AG09309 (cell line): ENCODE measurements at places on chromosomes 7 and 10.

DNA sequence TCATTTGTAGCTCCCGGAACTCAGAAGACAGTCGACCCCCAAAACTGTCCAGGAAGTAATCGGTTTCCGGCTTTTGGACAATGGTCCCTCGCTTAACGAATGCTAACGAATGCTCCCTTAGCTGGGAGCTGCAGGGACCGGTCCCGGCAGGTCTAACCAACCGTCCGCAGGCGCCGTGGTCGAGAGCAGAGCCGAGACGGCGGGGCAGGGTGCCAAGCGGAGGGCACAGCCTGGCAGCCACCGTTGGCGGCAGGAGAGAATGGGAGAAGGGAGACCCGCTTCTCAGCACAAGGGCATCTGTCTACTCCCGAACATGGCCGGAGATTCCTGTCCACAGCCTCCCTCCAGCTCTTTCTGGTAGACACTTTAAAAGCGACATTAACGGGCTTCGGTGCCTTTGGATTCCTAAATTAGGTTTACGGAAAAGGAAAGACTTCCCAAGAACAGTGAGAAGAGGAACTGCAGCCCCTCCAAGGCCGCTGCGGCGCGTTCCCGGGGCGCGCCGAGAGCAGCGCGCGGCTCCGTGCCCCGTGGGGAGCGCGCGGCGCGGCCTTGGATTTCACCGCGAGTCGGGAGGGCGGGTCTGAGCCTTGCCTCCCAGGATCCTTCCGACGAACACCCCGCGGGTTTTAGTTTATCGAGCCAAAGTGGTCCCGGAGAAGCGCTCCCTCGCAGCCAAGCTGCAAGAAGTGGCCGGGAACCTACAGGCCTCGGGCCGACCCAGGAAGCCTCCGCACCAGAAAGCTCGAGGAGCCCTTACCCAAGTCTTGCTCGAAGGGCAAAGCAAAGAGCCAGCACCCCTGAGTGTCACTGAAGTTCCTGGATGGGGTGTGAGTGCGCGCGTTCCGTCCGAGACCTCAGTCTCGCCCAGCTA lies 3.6 kb upstream of the TBX20 start:
- DNase-seq, result no peak

GRCh38 chr7:105191331-105191730 lies 177.3 kb downstream of the KMT2E start:
- DNase-seq, result no peak

- DNase-seq, result no peak
Measured at GRCh38 chr7:117825132-117825531, 48.1 kb downstream of the CTTNBP2 start.

- no peak for DNase-seq
Measured at GRCh38 chr10:86603256-86603655, 51.1 kb upstream of the OPN4 start.

- DNase-seq, result no peak
Measured at GRCh38 chr10:53135213-53135896, 362.8 kb upstream of the MBL2 start.

GRCh38 chr10:49277973-49278372 lies 21.0 kb upstream of the C10orf71 start:
- DNase-seq, result no peak

GRCh38 chr10:34996843-34997242 lies 93.3 kb downstream of the CUL2 start:
- peak; percentile 89 for DNase-seq

DNA sequence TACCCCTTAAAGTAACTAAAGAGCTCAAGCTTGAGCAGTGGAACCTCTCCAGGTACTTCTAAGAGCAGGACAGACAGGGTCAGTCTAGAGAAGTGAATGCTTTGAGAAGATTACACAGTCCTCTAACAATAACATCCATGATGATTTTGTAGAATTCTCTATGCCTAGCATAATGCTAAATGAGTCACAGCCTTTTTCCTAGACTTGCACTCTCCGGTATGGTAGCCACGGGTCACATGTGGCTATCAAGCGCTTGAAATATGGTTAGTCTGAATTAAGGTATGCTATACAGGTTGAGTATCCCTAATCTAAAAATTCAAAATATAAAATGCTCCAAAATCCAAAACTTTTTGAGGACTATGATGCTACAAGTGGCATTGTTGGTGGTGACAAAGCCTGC lies 166.6 kb upstream of the MKLN1 start:
- no peak for DNase-seq

- no peak for DNase-seq
Measured at GRCh38 chr10:46232666-46233065, 54.1 kb upstream of the ANTXRL start.

DNA sequence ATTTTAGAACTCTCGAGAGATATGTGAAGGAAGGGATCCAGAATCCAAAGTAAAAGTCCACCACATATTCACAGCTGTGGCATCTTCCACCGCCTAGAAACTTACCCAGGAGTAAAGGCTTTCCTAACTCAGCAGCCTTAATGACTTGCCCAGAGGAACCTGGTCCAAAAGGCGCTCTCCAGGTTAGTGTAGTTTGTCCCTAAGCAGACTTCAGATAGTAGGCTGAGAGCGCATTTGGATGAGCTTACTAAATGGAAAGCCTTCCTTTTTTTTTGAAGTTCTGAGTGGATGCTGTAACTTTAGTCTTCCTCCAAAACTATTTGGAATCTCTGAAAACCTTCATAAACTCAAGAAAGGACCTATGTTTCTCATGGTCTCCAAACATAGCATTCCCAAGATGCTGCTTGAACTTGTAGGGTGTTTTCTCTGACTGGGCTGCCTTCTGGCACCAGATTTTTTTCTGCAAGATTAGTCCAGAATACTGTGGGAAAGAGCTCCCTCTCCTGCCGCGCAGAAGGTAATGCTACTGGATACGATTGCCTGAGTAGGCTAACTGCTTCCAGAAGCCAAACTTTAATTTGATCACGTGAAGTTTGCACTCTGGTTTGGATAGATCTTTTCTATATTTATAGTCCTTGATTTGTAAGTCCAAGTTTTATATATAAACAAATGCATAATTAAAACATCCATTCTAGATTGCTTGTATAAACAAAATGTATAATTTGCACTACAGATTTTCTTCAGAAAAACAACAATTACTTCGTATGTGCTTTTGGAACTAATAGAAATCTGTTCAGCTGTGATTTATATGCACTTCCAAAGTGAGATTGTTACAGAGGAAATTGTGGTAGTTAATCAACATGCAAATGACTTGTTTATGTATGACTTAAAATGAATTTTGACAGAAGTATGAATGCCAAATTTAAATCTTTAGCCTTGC lies 19.6 kb upstream of the GPR37 start:
- peak; percentile 14 for DNase-seq

DNA sequence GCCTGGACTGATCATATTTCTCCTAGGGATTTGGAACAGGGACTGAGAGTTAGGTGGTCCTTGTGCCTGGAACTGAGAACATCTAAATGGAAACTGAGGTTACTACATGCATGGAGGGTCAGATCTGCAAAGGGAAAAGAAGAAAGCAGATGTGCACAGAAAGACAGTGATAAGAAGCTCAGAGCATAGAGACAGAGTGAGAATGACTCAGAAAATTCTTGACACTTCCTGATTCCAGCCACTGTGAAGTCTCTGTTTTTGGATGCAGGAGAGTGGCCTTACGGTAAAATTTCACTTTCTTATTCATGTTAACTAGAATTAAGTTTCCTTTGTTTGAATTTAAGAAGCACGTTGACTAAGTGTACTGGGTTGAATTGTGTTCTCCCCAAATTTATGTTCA lies 241.7 kb downstream of the TMEM26 start:
- DNase-seq, result no peak

GRCh38 chr10:61100887-61101286 lies 156.9 kb upstream of the RHOBTB1 start:
- DNase-seq, result no peak

GRCh38 chr7:94700926-94701554 lies 45.1 kb upstream of the SGCE start:
- no peak for DNase-seq

- no peak for DNase-seq
Measured at GRCh38 chr7:6636741-6637543, at the start of gene ZNF316. Gene ZNF316, plus strand, starts transcription at chr7:6637318. Its CDS starts 5,092 bp downstream, at chr7:6642410.

- DNase-seq, result peak; percentile 65
Measured at GRCh38 chr10:3625959-3626751, 158.9 kb downstream of the KLF6 start.

DNA sequence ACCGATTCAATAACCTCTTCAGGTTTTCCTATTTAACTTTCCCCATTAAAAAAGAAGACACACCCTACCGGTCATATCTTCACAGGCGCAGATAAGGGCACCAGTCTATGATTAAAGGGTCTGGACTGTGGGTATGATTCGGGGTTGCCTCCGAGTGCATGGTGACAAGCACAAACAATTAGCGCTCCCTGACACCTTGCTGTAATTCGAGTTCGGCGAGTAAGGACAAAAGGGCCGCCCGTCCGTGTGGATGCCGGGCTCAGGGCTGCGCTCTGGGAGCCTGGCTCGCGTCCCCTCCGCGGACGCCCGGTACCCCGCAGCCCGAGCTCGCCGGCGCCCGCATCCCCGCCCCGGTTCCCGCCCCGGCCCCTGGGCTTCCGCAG lies 111.9 kb upstream of the RHEB start:
- no peak for DNase-seq

DNA sequence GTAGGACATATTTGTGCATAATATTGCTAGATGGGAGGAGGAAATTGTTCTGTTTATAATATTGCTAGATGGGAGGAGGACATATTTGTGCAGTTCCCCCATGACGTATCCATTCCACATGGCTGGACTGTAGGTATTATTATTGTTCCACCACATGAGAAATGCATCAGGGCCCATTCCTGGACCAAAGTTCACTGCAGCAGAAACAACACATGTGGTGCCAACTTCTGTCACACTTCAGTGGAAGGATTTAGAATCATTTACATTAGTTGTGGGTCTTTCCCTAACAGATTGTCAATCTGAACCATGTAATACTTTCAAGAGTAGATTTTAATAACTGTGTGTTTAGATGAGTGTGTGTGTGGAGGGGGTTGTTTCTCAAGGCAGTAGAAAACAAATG lies 32.7 kb upstream of the MACC1 start:
- DNase-seq, result no peak

GRCh38 chr7:47401611-47402570 lies 180.0 kb downstream of the TNS3 start:
- DNase-seq, result no peak

DNA sequence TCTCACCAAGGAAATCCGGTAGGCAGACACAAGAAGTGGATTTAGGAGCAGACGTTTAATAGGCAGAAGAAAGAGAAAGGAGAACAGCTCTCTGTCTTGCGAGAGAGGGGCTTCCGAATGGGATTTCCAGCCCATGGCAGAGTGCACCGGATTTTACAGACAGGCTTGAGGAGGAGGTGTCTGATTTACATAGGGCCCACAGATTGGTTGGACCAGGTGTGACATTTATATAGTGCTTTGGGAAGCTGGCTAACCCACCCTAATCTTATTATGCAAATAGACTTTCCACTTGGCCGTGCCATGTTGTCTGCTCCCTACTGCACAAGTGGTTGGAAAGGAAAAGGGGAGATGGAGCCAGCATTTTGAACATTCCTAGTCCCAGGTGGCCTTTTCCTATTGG lies 57.8 kb downstream of the ANKMY2 start:
- no peak for DNase-seq

DNA sequence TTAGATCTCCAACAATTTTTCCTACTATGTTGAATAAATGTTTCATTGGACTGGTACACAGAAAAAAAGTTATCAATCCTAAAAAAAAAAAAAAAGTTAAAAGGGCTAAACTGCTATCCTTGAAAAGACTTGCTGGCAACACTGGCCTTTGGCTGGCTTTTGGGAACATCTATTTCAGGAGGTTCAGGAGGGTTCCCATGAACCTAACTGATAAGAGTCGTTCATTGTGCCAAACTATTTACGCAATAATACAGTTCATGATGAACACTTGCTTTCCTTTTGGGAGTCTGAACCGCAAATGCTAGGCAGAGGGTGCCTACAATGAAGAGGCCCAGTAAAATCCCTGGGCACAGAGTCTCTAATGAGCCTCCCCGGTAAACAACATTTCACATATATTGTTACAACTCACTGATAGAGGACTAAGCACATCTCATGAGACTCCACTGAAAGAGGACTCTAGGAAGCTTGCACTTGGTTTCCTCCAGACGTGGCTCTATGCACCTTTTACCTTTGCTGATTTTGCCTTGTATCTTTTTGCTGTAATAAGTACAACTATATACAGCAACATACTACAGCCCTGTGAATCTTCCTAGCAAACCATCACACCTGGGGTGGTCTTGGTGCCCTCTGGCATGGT lies 45.0 kb downstream of the ZFAND4 start:
- no peak for DNase-seq

DNA sequence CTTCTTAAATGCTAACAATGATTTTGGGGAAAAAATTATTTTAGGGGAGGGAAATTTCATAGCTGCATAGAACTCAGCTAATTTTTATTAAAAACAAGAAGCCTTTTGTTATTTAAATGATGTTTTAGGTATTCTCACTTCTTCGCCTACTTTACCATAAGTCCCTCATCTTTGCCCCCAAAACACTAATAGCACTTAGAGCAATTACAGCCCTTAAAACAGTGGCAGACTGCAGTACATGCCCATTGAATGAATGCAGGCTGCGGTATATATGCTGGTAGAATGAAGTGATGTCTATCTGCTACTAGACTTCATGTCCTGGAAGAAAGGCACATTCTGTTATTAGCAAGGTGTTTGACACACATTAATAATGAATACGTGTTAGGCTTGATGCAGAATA lies 2.9 kb upstream of the SPAG6 start:
- DNase-seq, result no peak

DNA sequence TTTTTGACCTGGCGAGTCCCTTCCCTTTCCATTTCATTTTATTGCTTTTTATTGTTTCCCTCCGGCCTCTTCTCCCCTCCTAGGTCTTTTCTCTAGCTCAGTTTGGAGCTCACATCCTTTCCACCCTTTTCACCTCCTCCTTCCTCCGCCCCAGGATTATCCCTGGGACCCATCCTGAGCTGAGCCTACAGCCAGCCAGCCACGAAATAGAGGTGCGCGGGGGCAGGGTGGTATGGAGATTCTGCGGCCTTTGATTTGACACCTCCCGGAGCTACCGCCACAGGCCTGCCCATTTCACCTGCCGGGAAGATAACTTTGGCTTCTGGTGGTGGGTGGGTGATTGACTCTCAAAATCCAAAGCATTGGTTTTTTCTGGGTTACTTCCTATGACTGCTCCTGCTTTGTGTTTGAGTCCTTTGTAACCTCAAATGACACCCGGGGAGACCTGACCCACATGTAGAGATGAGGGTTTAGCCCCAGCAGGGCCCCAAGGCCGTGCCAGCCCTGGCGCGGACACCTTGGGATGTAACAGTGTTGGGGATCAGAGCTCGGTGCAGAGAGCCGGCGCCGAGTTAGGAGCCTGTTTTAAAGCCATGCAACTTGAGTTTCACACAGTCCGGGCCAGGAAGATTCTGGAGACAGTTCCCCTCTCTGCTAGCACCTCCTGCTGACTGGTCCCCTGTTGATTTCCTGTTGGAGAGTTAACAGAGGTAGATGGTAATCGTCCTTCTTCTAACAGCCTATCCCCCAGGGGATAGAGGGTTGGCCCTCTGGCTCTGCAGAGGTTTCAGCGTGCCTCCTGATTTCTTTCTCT lies 1.5 kb downstream of the DUSP5 start:
- DNase-seq, result no peak
